ENCODE measurements at places on chromosomes 13 and 19. TPM values are rescaled to one million over a fixed set of nuclear protein-coding genes. Genes with fewer than 3 reads are reported as not detected.

DNA sequence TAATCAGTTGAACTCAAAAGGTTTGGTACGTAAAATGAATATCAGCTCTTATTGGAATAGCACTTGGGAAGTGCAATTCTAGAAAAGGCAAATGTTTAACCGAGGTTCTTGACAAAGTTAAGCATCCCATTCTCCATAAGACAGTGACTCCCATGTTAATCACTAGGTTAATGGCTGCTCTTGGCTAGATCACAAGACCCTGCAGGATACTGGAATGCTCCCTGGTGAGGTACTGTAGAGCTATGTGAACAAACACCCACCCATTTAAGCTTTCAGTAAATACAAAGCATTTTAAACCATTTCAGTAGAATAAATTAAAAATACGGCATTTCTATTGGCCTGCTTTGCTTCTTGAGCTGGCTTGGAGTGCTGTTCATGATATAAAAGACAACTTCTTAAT is 56.5 kb downstream of the TDRD3 start:
- H3K4me1 ChIP-seq: no peaks in the 10 kb centered on the region
- H3K36me3 ChIP-seq: peaks cover 5% of the 10 kb centered on the region
- H3K27ac ChIP-seq: no peak overlapping the region

GRCh38 chr13:111215081-111216047 is 100.3 kb downstream of the ARHGEF7 start:
- no peak overlapping the region for H3K27ac ChIP-seq
- no peak overlapping the region for H3K4me3 ChIP-seq
- H3K27me3 ChIP-seq: no peaks in the 10 kb centered on the region
- H3K36me3 ChIP-seq: peaks cover 6% of the 10 kb centered on the region
- peaks cover 35% of the 10 kb centered on the region for H3K4me1 ChIP-seq

FAM216B gene
- not detected for total RNA-seq

NLRP9 gene
- not detected for total RNA-seq

- no peak overlapping the region for H3K27ac ChIP-seq
- H3K4me1 ChIP-seq: peaks cover 17% of the 10 kb centered on the region
- no peak overlapping the region for H3K4me3 ChIP-seq
- no peak for DNase-seq
Observed at GRCh38 chr13:24100188-24100587, 60.3 kb upstream of the SPATA13 start.

DNA sequence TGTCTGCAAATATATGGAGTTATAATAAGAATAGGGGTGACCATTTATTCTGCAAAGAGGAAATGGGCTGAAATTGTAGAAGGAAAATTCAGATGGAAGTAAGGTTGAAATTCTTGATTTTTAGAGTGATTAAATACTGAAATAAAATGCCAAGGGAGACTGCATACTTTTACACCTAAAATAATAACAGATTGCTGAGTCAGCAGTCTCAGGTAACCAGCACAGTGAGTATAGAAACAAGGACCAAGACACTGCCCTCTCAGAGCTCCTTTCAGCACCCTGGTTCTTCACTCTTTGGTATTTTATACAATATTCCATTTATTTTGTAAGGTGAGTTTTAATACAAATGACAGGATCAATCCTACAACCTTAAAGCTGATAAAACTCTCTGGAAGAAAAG is 48.8 kb upstream of the MLNR start:
- no peak overlapping the region for H3K4me3 ChIP-seq
- no peaks in the 10 kb centered on the region for H3K27me3 ChIP-seq
- H3K36me3 ChIP-seq: peaks cover 21% of the 10 kb centered on the region
- no peak for DNase-seq
- no peaks in the 10 kb centered on the region for H3K4me1 ChIP-seq
- H3K27ac ChIP-seq: no peak overlapping the region

GRCh38 chr19:1063030-1063908 is 3.7 kb upstream of the ARHGAP45 start:
- no peak overlapping the region for H3K4me3 ChIP-seq
- peaks cover 17% of the 10 kb centered on the region for H3K4me1 ChIP-seq
- H3K27ac ChIP-seq: no peak overlapping the region
- H3K36me3 ChIP-seq: peaks cover 1% of the 10 kb centered on the region
- DNase-seq: peak; percentile 68

PEAK3 gene
- not detected for total RNA-seq

- DNase-seq: no peak
- no peaks in the 10 kb centered on the region for H3K27me3 ChIP-seq
- H3K27ac ChIP-seq: no peak overlapping the region
- H3K4me1 ChIP-seq: no peaks in the 10 kb centered on the region
- H3K4me3 ChIP-seq: no peak overlapping the region
- H3K36me3 ChIP-seq: no peaks in the 10 kb centered on the region
Observed at GRCh38 chr13:71056581-71056980, 810.4 kb downstream of the DACH1 start.

GRCh38 chr19:10085641-10086590 is at the start of gene SHFL:
Gene SHFL (plus strand): TSS chr19:10086317. CDS start chr19:10086428, 111 bp downstream.
- H3K4me1 ChIP-seq: peaks cover 8% of the 10 kb centered on the region
- no peaks in the 10 kb centered on the region for H3K27me3 ChIP-seq
- H3K27ac ChIP-seq: peak within 1 kb of the TSS; percentile 77
- DNase-seq: peak; percentile 80

- peak overlapping the region; percentile 34 for H3K4me3 ChIP-seq
- H3K36me3 ChIP-seq: no peaks in the 10 kb centered on the region
- peaks cover 14% of the 10 kb centered on the region for H3K4me1 ChIP-seq
Observed at GRCh38 chr19:5293612-5294378, 46.8 kb downstream of the PTPRS start.

DNA sequence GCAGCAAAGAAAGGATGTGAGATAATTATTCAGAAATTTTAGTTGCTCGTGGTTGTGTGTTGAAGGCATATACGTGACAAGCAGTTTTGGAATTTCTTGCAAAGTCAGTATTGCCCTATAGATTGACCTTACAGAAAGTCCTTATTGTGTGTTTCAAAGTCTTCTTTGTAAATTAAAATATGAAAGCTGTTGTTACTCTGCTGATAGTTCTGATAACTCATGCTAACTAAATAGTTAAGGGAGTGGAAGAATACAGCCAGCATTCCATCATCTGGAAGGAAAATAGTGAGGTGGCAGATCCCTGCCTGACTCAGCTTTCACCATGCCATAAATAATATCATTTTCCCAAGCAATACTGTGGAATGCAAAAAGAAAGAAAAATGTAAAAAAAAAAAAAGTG is 27.2 kb downstream of the WASF3 start:
- no peaks in the 10 kb centered on the region for H3K4me1 ChIP-seq
- peaks cover 9% of the 10 kb centered on the region for H3K27me3 ChIP-seq
- no peak overlapping the region for H3K27ac ChIP-seq
- no peaks in the 10 kb centered on the region for H3K36me3 ChIP-seq
- DNase-seq: no peak

PEG3 gene
- not detected for total RNA-seq

DNA sequence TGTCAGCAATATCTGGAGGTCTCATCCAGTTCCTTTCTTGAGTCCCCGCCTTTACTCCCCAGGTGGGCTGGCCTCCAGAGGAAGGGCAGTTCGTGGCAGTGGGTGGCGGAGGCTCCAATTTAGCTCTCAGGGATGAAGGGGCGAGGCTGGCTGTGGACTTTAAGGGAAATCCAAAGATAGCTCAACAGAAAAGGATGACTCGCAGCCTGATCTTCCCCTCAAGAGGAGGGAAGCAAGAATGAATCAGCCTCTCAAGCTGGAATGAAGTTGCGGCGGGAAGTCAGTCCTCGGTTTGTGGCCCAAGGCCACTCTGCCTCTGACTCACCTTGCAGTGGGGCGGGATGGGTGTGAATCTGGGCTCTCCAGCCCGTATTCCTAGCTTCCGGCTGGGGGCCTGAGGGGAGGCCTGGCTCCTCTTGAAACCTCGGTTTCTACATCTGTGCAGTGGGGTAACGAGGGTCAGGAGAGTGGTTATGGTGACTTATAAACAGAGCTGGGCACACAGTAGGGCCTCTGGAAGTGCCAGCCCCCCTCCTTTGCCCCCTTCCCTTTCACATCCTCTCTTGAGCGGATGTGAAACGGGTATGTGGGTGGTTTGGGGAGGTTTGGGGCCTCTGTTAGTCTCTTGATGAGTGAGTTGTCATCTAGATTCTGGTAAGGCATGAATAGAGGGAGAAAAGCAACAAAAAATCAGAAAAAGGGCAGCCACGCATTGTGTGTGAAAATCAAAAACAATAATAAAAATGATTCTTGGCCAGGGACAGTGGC is 10.5 kb upstream of the SMG9 start:
- peaks cover 55% of the 10 kb centered on the region for H3K36me3 ChIP-seq
- peak overlapping the region; percentile 53 for H3K4me3 ChIP-seq
- no peaks in the 10 kb centered on the region for H3K27me3 ChIP-seq
- peak; percentile 95 for DNase-seq
- H3K4me1 ChIP-seq: peaks cover 80% of the 10 kb centered on the region
- peak overlapping the region; percentile 100 for H3K27ac ChIP-seq

ZNF547 gene
- 1.3 TPM for total RNA-seq

DNA sequence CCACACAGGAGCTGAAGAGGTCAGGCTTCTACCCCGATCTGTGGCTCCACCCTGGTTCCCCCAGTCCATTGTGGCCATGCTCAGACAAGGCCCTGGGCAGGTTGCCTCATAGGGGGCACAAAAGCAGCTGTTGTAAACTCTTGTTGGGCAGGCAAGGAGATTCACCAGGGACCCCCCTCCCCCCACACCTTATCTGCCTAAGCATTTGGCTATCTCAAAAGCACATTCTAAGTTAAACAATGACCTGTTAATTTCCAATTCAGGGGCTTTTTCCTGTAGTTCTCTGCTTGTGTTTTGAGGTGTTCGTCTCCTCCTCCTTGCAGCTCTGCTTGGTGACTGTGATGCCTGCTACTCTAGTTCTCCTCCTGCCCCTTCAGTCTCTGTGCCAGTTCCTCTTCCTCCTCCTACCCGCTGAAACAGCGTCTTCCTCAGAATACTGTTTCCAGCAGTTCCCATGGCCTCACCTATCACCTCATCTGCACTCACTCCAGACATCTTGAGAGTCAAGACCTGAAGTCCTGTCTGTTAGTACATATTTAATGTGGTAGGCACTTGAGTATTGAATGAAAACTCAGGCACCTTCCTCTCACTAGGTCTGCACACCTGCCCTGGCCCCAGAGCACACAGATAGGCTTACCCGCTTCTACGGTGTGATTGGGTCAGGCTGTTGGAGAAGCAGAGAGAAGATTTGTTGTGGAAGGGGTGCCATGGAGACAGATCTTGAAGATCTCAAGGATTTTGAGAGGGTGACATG is 31.7 kb downstream of the SPATA13 start:
- H3K27me3 ChIP-seq: no peaks in the 10 kb centered on the region
- no peak for DNase-seq
- peaks cover 6% of the 10 kb centered on the region for H3K4me1 ChIP-seq
- no peak overlapping the region for H3K27ac ChIP-seq
- no peak overlapping the region for H3K4me3 ChIP-seq
- H3K36me3 ChIP-seq: no peaks in the 10 kb centered on the region

Measured in activated naive CD4-positive, alpha-beta T cell treated with anti-CD3 and anti-CD28 coated beads for 36 hours (primary cell).